ENCODE measurements at places on chromosomes 2 and 18.

DNA sequence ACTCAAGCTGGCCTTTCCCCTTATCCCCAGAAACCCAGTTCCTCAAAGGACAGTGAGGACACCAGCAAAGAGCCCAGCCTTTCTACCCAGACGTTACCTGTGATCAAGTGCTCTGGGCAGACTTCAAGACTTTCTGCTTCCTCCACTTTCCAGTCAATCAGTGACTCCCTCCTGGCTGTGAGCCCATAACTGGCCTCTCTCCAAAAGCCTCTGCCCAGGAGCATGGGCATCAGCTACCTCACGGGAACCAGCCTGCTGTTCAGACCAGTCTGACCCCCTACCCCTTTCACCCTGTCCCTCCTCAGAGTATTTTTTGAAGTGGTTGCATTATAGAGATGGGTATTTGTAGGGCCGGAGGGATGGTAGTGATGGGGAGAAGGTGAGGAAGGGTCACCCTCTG lies 27.7 kb upstream of the CYP27A1 start:
- no peak for DNase-seq

- no peak for DNase-seq
Observed at GRCh38 chr2:4445821-4446220, 742.4 kb downstream of the DCDC2C start.

GRCh38 chr2:157840568-157841156 lies 35.5 kb downstream of the ACVR1 start:
- DNase-seq: no peak

DNA sequence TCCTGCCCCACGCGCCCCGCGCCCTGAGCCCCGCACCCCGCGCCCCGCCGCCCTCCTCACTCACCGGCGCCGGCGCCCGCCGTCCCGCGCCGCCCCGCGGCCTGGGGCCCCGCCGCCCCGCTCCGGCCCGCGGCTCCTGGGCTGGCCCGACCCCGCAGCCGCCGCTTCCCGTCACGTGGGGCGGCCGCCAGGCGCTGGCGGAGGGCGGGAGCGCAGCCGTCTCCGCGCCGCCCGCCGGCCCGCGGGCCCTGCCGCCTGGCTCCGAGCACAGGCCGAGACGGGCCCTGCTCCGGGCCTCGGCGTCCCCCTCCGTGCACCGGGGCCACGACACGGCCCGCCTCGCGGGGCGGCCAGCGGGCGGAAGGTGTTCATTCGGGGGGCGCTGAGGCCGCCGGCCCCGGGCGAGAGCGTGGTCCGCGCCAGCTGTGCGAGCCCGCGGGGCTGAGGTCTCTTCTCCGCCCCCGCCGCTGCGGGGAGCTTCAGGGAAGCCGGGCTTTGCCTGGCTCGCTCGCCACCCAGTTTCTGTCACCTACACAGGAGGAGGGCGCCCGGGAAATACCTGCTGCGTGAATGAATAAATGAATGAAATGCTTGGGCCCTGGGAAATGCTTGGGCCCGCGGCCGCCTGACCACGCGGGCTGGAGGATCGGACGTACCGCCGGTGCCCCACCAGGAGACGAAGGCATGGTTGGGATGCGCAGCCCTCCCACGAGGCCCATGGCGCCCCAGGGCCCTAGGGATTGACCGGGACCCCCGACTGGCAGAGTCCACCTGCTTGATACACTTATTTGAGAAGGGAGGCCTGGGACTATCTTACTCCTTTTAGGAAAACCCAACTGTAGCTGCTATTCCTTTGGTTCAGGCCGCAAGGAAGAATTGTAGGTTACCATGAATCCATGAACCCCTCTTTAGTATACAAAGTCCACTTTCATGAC lies at the start of gene TGFBRAP1:
TGFBRAP1 (minus strand) TSS at position 175 of the 935 bp plus-strand sequence. CDS start 21,434 bp downstream, outside the sequence.
- DNase-seq: peak; percentile 56

GRCh38 chr2:39266139-39266805 lies 22.5 kb upstream of the CDKL4 start:
- DNase-seq: peak; percentile 65

- DNase-seq: no peak
Observed at GRCh38 chr18:45525301-45525700, 90.0 kb upstream of the SLC14A2 start.

- DNase-seq: no peak
Observed at GRCh38 chr2:241219030-241219382, 30.5 kb downstream of the ANO7 start.

GRCh38 chr2:156124458-156124857 lies 208.1 kb downstream of the NR4A2 start:
- no peak for DNase-seq

DNA sequence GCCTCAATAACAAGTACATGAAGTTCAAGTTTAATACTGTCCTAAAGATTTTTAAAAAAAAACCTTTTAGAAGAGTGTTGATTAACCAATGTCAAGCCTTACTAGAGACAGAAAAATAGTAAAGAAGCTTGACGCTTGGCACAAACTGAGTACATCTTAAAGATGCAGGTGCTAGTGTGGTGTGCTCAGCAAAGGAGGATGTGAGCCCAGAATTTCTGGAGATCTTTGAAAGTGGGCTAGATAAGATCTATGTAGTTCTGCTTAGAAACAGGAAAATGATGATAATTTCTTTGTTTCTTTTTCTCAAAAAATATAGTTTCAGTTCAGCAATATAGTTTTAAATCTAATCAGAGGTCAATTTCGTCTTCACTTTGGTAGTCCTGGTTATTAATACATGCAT lies 118.3 kb upstream of the KLHL14 start:
- no peak for DNase-seq

GRCh38 chr18:58639751-58640427 lies 11.0 kb upstream of the ALPK2 start:
- DNase-seq: no peak

DNA sequence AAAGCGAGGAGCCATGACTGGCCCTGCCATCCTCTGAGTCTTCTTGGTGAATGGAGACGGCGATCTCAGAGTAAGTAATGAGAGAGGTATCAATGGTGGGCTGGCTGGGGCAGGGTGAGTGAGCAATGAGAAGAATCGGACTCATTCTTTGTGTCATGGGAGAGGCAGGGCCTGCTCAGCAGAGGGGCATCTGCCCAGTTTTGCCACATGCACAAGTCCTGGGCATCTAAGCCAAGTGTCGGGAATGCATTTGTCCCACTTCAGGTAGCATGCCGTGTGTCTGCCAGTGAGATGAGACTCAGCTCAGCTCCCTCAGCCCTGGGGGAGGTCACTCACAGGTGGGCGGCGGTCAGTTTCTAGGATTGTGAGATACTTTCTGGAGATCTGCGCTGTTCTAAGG lies 791.0 kb upstream of the RAB6C start:
- no peak for DNase-seq

DNA sequence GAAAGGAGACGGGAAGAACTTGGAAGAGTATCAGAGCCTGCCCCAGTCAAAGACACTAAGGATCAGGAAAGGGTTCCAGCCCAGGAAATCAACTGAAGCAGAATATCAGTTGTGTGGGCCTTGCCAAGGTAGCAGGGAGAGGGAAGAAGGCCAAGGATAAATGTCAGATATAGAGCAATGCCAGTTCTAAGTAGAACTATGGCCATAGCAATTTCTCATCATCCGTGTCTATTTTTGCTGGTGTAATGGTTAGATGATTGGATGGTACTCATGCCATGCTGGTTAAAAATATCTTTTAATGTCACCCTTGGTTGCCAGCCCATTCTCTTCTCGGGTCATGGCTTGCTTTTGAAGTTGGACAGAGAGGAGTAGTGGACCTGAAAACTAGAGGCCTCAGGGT lies 41.9 kb downstream of the MAIP1 start:
- no peak for DNase-seq

DNA sequence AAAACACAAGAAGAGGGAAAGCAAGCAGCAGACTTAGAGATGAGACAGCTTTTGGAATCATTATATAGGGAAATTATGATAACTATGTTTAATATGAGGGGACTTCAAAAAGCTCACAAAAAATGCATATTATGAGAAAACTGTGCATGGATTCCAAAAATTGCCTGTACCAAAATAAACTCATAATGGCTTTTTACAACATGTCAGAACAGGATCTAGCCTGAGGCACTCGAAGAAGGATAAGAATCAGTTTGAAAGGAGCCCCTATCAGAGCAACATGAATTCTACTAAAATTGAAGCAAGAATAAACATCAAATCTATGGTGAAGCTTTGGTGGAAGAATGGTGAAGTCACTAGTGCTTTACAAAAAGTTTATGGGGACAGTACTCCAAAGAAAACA lies 187.4 kb downstream of the RDH14 start:
- DNase-seq: no peak

DNA sequence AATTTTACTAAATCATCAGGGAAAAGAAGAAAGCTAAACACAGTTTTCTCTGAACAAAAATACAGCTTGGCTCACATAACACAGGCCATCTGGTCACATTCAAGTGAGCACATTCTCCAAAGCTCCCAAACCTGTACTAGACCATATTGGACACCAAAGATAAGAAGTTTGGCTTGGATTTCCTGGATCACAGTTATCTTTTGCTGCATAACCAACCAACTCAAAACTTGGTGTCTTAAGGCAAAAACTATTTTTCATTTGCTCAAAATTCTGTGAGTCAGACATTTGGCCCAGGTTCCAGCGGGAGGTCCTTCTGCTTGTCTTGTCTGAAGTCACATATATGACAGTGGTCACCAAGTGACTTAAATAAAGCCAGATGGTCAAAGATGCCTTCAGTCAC lies 83.2 kb downstream of the GYPC start:
- peak; percentile 4 for DNase-seq

GRCh38 chr2:54466870-54467269 lies 10.7 kb downstream of the SPTBN1 start:
- DNase-seq: no peak

- DNase-seq: no peak
Observed at GRCh38 chr18:57128220-57128932, 18.5 kb upstream of the BOD1L2 start.

- no peak for DNase-seq
Observed at GRCh38 chr2:142495141-142495540, 364.3 kb upstream of the LRP1B start.

- DNase-seq: no peak
Observed at GRCh38 chr2:120798567-120799247, 63.0 kb downstream of the GLI2 start.

GRCh38 chr2:19457809-19458208 lies 99.4 kb upstream of the OSR1 start:
- DNase-seq: no peak

GRCh38 chr2:167862782-167863181 lies 384.6 kb downstream of the STK39 start:
- DNase-seq: no peak

DNA sequence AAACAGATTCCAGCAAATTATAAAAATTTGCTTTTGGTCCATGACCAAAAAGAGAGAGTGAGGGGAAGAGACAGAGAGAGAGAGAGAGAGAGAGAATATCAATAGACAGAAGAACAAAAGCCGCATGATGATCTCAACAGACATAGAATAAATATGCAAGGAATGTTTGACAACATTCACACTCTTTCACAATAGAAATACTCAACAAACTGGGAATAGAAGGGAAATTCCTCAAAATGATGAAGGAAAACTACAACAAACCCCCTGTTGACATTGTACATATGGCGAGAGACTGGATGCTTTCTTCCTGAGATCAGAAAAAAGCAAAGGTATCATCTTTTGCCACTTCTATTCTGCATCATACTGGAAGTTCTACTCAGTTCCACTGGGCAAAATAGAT lies 309.7 kb downstream of the RAD51AP2 start:
- DNase-seq: no peak

GRCh38 chr2:129904532-129905446 lies 74.7 kb upstream of the RAB6C start:
- DNase-seq: peak; percentile 22

DNA sequence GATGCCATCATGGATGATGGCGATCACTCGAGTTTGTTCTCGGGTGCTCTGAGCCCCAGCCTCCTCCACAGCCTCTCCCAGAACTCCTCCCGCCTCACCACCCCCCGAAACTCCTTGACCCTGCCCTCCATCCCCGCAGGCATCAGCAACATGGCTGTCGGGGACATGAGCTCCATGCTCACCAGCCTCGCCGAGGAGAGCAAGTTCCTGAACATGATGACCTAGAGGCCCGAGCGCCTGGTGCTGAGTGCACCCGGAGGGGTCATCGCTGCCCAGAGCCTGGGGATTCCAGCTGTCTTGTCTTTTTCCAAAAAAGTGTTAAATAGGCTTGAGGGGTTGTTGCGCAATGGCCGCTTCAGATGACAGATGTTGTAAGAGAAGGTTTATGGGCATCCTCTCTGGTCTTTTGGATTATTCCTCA lies 254.8 kb downstream of the GLI2 start:
- peak; percentile 27 for DNase-seq

DNA sequence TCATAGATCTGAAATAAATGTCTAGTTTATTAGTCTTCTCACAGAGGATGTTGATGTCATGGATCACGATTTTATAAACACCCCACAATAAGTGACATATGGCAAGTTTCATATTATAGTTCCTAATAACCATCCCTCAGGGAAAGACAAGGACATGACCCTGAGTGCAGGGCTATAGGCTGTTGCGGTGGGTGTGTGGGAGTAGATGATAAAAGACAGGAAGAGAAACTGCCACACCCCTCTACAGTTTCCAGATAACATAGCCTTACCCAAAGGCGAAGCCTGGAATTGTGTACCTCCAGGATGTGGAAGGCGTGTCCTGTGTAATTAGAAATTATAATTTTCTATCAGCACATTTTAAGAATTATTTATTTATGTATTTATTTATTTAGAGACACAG lies 2.4 kb upstream of the NEDD4L start:
- no peak for DNase-seq

DNA sequence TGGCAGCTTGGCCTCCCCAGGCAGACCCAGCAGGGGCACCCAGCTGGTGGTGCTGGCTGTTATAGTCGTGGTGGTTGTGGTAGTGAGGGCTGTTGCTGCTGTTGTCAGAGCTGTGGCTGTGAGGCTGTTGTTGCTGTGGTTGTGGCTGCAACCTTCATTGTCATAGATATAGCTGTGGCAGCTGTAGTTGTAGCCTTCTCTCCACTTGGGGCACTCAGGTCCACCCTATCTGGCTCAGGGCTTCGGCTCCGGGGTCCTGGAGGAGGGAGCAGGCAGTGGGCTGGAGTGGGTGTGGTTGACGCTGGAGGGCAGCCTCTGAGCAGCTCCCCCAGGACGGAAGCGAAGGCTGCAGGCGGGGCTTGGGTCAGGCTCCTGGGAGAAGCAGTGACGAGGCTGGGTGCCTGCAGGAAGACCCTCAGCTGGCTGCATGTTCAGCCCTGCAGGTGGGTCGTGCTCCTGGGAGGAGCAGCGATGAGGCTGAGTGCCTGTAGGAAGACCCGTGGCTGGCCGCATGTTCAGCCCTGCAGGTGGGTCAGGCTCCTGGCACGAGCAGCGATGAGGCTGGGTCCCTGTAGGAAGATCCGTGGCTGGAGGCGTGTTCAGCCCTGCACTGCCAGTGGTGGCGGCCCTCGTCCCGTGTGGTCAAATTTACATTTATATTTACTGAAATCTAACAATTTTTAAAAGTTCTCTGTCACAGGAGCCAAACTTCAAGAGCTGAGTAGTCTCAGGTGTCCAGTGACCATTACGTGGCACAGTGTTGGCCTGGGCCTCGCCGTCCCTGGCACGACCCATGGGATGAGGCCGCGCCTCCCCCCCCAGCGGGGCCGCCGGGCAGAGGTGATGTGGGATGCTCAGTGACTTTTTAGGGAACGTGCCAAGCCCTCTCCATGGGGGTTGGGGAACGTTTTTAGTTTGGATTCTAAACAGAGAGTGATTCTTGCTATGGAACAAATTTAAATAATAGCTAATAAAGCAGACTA lies 79.2 kb upstream of the PXDN start:
- DNase-seq: no peak

GRCh38 chr2:48247206-48247605 lies 282.7 kb upstream of the STON1 start:
- no peak for DNase-seq

GRCh38 chr2:145273840-145274239 lies 753.9 kb upstream of the ZEB2 start:
- no peak for DNase-seq
